CD4-positive, alpha-beta T cell treated with Interleukin-10 for 1 hour (primary cell): ENCODE measurements at places on chromosomes 16 and 17.

GRCh38 chr17:43211480-43212402 is at the start of gene TMEM106A:
Gene TMEM106A, plus strand, starts transcription at chr17:43211875. Its CDS starts 1,167 bp downstream, at chr17:43213042.
- DNase-seq = peak; percentile 76

- peak; percentile 24 for DNase-seq
These were observed 6.1 kb upstream of the SERPINF2 start for GRCh38 chr17:1736348-1737281.

- DNase-seq = no peak
These were observed 4.4 kb downstream of the ASGR1 start for GRCh38 chr17:7174603-7175326.

GRCh38 chr17:50634915-50635731 is 442 bp downstream of the ABCC3 start:
- DNase-seq = no peak

DNA sequence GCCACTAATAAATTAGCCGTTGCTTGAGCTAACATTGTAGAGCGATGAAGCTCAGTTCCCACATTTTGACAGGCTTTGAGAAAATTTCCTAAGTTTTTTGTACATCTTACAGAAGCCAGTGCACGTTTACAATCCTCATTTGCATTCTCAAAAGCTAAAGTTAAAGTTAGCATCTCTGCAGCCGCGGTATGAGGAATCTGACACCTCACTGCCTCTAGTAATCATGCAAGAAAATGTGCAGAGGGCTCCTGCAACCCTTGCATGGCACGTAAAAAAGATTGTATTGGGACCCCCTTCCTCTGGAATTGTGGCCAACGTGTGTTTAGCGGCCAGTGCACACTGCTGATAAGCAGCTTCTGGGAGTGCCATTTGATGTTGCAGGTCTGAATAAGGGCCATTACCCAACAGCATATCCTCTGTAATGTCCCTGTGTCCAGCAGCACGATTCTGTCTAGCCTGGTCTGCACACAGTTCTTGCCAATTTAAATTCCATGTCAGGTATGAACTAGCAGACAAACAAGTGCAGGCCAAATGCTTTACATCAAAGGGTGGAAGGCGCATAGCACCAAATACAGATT is 12.4 kb upstream of the ZNF689 start:
- no peak for DNase-seq

DNA sequence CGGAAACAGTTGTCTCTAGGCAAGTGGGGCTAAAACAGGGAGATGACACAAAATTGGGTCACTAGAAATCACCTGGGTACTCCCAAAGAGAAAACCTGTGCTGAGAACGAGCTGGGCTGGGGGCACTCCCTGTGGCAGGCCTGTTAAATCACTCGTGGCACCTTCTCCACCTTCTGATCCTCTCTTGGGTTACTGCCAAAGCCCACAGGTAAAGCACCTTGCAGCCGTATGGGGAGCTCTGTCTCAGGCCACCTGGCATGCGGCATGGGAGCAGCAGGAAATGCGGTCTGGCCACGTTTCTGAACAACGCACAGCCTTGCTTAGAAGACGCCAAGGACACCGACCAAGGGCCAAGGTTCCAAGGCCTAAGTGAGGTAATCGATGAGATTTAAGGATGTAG is 21.5 kb upstream of the ICAM2 start:
- DNase-seq = no peak

DNA sequence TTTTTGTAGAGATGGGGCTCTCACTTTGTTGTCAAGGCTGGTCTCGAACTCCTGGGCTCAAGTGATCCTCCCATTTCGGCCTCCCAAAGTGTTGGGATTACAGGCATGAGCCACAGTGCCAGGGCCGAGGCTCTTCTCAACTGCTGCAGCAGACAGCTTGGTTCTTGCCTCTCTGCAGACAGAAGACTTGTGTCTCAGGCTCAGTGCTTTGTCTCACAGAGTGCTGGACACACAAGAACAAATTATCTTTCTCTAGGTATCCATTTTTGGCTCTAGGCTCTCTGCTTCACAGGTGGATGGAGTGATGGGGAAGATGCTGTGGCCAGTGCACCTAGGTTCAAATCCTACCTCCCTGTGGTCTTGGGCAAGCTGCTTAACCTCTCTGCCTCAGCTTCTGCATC is 80.8 kb upstream of the RNU2-1 start:
- no peak for DNase-seq

GRCh38 chr17:16491131-16491702 is 776 bp downstream of the LRRC75A start:
- DNase-seq = no peak

DNA sequence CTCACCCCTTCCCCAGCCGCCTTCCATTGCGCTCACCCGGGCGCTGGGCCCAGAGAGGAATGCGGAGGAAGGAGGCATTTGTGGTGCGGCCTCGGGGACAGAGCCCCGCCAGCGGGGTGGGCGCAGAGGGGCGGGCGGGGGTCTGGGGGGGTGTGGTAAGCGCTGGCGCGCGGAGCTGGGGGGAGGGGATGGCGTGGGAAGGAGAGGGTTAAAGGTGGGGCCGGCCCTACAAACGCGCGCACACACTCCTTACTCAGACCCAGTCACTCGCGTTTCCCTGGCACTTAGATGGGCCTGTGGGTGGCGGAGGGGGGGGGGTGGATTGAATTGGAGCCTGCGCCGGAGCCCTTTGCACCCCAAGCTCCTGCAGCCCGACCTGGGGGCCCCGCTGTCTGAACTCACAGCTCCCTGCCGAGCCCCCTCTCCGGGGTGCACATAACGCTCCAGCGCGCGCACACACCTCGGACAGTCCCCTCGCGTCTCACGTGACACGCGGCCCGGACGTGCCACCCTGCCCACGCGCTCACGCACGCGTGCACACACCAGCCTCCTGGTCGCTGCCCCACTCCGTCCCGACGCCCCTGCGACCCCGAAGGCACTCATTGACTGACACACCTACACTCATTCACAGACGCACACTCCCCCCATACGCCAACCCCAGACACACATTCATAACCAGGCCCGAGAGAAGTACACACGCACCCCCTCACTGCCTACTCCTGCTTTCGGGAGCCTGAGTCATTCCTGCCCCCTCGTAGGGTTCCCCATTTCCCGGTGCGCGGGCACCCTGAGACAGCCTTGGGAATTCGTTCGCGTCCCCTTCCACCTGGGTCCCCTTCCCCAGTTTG is 844 bp downstream of the TBKBP1 start:
- DNase-seq = peak; percentile 36

GRCh38 chr16:17357307-17358062 is 113.3 kb downstream of the XYLT1 start:
- DNase-seq = no peak
